ENCODE measurements at places on chromosomes 3 and 15.

GRCh38 chr15:88745696-88746095 lies 57.5 kb upstream of the ACAN start:
- no peak for DNase-seq

GRCh38 chr15:100939791-100940190 lies 20.6 kb downstream of the LRRK1 start:
- DNase-seq: no peak

DNA sequence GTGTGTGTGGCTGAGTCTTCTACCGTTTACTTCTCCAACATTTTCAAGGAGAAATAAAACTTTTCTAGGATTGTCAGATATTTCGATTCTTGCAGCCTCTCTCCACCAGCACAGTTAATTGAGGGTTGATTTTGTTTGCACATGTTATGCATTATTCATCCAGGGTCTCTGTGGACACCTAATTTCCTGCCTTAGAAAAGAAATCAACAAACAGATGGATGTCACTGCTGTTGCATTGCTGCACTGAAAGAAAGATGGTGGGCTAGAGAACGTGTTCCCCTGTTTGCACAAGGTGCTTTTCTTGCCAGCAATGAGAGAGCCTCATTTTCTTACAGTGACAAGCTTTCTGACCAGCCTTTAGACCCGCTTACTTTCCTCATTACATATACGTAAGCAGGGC lies 150.0 kb downstream of the CLSTN2 start:
- DNase-seq: no peak

GRCh38 chr15:93268066-93268465 lies 179.1 kb upstream of the RGMA start:
- DNase-seq: no peak

DNA sequence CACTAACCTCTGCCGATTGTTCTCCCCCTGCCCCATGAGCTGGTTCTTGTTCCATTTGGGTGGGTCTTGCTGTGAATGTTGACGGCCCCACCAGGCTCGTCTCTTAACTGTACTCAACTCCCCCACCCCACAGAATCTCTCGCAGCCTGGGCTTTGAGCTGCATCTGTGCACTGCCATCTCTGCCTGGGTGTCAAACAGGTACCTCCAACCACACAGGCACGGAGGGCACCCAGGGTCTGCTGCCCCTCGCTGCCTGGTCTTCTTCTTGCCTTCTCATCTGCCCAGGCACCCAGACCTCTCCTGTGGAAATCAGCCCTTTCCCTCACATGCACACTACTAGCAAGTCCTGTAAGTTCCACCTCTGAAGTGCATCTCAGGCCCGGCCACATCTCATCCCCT lies 10.1 kb downstream of the TLR9 start:
- DNase-seq: no peak

- no peak for DNase-seq
Measured at GRCh38 chr15:38878026-38878425, 313.4 kb upstream of the RASGRP1 start.

DNA sequence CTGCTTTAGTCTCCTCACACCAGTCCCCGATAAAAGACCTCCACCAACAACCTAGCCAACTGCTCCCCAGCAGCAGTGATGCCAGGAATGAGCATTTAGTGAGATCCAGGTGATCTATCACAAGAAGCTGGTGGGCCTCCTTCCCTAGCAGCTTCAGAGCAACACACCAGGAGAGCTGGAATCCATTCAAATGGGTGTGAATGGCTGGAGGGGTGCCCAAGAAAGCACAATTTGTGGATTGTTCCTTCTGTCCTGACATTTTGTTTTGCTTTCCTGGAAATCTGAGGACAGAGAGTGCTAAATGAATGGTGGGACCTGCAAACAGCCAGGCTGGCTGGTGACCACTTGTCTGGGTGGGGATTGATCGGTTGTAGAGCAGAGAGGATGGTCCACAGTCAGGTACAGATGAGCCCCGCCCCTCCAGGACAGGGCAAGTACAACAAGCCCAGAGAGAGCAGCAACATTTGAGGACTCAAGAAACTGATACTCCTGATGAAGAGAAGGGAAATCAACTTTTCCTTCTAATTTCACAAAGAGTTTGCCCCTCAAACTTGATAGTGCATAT lies 316.8 kb downstream of the VPS13C start:
- no peak for DNase-seq

GRCh38 chr3:122962149-122962548 lies 65.4 kb downstream of the SEMA5B start:
- no peak for DNase-seq

DNA sequence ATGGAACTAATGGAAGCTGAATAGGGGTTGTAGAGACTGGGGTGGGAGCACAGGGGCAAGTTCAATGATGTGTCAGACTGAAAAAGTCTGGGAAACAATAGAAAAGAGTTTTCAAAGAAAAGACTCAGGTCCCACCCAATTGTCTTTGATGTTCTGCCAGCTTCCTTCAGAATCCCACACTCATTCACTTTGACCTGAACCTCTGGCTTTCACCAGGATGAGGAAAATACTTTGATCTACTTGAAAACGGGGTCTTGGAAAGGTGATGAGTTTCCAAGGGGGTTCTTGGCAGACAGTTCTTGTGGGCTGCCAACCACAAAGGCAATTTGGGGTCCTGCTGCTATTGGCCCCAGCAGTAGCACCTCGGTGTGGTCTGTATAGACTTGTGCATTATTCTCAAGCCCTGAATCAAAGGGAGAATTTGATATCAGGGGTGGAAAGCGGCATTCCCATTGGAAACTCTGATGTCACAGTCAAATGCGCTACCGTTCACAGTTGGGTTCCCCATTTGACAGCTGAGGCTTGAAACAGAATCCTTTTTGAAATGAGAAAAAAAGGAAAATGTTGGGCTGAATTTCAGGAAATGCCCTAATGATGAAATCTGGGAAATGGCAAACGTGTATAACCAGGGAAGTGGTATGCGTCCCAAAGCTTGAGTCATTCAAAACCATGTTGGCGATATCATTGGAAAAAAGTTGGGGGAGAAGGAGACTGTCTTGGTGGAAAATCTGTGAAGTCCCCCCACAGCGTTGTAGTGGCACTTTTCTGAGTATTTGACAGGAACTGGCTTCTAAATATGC lies 229.2 kb upstream of the LRTM1 start:
- DNase-seq: no peak

- DNase-seq: no peak
Measured at GRCh38 chr3:39879581-39879980, 70.2 kb downstream of the MYRIP start.

GRCh38 chr15:71687902-71688508 lies 122.3 kb upstream of the NR2E3 start:
- no peak for DNase-seq

DNA sequence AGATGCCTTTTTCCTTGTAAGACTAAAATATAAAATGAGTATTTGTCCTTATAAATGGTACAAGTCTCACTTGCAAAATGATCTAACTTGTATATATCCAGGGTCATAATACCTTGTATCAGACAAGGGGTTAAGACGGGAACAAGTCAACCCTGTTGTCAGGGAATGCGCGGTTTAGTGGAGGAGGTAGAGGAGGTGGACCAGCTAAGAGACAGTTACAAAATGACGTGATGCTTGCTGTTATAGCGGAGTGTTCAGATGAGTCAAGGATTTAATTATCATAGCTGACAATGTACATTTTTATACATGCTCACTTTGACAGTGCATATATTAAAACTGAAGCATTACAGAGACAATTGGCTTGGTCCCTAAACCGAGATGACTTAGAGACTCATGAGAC lies 26.8 kb upstream of the KLHL25 start:
- no peak for DNase-seq

DNA sequence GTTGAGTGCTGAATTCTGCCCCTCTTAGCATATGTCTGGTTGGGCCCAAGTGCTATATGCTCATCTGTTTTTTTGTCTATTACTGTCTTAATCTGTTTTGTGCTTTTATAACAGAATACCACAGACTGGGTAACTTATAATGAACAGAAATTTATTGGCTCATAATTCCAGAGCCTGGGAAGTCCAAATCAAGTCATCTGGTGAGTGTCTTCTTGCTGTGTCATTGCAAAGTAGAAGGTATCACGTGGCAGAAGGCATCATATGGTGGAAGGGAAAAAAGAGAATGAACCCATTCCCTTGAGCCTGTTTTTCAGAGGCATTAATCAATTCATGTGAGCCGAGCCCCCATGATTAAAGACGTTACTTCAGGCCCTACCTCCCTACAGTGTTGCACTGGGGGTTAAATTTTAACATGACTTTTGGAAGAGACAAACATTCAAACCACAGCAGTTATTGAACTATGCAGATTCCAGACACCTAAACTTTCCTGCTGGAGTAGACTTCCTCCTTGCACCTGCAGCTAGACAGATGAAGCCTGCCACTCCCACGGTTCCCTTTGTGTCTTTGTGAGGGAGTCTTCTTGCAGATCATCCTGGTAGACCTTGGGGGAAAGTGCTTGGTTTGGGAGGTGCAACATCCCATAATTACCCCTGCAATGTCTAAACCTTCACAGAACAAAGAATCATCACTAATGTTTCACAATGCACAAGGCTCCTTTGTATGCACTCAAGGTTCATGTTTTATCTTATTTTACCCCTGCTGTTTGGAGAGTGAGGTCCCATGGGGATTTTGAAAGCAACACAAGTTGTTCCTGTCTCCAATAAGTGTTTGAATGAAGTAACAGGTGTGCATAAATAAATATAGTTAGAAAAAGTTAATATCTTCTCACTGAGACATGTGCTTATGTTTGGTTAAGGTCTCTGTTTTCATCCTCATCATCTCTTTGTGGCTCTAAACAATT lies 64.7 kb upstream of the XCR1 start:
- no peak for DNase-seq

DNA sequence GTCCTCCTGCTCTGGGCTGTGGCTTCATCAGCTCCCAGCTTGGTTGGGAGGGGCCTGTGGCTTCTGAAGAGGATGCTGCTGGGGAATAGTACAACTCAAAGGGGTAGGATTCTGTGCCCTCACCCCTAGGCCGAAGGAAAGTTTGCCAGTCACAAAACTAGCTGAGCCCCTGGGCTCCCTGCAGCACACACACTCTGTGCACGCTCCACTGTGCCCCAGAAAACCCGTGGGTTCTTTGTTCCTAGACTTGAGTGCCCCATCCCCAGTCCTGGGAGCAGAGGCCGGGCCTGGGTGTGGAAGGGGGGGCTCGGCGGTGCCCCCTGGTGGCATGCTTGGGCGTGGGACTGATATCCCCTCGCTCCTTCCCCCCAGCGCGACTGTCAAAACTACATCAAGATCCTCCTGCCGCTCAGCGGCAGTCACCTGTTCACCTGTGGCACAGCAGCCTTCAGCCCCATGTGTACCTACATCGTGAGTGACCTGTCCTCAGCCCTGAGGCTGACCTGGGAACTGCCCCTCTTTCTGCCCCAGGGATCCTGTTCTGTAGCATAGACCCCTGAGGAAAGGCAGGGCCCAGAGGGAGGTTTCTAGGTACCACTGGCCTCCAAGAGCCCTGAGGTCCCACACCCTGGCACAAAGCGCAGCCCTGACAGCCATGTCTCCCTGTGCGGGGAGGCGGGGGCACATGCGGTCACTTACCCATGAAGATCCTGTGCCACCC lies 14.2 kb downstream of the CIB1 start:
- peak; percentile 73 for DNase-seq

DNA sequence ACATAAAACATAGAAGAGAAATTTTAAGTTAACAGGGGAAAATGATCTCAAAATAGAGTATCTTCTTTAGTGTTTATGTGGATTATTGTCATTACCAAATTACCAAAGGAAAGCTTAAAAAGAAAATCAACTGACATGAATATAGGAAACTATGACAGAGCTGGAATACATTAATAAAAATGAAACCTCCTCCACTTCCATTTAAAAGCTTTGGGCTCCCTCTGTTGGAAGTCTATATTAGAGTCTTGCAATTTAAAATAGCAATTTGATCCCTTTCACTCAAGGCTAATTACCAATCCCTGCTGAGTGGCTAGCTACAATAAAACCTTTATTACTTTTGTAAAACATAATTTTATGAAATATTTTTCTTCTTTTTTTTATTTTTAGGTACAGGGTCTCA lies 61.4 kb upstream of the IMPG2 start:
- no peak for DNase-seq

DNA sequence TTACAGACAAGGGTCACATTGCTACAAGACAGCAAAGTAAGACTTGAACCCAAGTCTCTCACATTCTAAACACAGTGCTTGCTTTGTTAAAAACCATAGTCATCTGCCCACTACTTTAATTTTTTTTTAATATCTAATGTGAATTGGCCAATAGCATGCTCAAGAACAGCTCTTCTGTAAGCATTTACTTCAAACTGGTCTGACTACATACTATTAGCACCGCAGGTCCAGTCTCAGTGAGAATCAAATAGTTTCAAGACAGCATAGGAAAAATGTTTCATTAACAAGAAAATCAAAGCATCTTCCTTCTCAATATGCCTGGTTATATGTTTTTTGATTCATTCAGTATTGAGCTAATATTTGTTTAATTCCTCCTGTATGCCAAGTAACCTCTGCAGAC lies 419.9 kb downstream of the ERC2 start:
- no peak for DNase-seq

DNA sequence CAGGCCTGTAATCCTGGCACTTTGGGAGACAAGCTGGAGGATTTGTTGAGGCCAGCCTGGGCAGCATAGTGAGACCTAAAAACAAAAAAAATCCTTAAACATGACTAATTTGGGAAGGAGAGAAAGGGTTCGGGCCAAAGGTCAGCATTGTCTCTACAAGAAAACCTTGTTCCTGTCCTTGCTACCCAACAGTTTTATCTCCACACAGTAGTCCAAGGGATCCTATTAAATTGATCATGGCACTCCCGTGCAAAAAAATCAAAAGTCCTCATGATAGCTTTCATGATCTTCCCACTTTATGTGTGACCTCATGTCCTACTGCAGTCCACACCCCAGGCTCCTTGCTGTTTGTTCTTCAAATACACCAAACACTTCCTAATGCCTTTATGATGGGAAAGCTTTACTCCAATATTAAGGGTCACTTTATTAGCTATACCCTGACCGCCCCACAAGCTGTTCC lies 4.2 kb downstream of the RPL15 start:
- no peak for DNase-seq

DNA sequence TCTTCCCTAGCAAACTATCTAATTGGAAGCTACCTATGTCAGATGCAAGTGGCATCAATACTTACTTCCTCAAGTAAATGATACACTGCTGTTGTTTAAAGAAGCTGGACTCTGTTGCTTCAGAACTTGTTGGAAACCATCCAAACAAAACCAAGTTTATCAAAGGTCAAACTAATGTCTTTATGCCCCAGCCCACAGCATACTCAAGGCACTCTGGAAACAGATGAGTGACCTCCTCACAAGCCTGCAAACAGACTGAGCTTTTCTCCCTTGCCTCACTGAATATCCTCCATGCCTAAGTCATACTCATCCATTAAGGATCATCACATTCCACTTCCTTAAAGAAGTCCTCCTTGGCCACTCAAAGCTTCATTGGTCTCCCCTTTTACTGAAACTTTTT lies 107.4 kb upstream of the ACP3 start:
- no peak for DNase-seq

GRCh38 chr3:132236701-132237651 lies 80.2 kb upstream of the ACP3 start:
- no peak for DNase-seq

- DNase-seq: no peak
Measured at GRCh38 chr3:117874028-117874690, 1160.5 kb downstream of the IGSF11 start.

Measured in psoas muscle (tissue), 8 donors.